ENCODE measurements at places on chromosomes 6 and 20. TPM values are rescaled to one million over a fixed set of nuclear protein-coding genes. Genes with fewer than 3 reads are reported as not detected.

Gene KCNQ5
- 3.4 TPM for total RNA-seq

DNA sequence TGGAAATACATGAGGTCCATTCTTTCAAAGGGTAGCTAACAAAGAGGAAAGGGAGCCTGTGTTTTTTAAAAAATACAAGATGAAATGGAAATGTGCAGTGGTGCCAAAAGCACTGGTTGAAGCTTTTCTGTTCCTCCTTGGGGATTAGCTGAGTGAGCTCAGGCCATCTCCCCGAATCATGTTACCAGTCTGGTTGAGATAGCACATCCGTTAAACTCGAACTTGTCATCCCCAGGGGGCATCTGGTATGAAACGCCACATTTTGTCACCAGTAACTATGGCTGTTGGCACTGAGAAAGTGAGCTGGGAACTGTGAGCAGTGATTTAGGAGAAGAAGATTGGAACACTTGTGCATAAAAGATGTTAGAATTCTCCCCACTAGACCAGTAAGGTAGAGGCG lies 196.2 kb downstream of the SAMD5 start:
- no peak for ATAC-seq

- no peak for ATAC-seq
These were observed 12.6 kb downstream of the AAR2 start for GRCh38 chr20:36248836-36249235.

DNA sequence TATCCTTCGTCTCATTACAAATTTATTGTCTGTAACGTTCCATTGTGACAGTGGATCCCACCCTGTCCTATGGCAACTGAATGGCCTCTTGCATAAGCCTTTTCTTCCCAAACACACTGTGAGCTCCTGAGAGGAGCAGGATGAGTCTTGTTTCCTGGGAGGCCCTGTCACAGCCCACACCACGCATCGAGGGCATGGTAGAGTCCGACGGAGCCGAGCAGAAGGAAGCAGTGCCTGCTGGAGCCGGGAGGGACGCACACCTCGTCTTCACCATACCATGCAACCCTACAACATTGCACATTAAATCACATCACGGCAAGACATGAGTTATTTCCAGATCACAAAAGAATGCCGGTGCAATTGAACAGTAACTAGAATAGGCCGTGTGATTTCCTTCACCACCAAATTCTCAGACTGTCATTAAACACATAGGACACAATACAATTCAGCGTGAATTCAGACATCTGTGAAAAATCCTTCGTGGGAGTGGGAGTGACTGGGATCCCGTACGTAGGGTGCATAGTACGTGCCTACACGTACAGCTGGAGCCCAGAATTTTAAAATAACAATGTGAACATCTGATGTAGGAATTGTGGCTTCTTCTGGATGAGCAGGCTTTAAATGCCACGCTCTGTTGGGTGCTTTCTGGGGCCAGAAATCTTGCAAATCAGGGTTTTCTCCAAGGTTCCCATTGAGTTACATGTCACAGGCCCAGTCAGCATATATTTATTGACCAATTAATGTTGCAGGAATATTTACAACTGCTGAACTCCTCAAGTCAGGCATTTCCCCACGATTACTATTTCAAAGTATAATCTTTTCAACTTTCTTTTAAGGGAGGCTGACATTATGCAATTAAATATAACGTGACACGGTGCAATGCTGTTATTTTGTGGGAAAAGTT lies 201.8 kb downstream of the TTLL2 start:
- ATAC-seq, result no peak

- no peak for ATAC-seq
These were observed 75.8 kb downstream of the SYCP2L start for GRCh38 chr6:10962673-10963072.

DNA sequence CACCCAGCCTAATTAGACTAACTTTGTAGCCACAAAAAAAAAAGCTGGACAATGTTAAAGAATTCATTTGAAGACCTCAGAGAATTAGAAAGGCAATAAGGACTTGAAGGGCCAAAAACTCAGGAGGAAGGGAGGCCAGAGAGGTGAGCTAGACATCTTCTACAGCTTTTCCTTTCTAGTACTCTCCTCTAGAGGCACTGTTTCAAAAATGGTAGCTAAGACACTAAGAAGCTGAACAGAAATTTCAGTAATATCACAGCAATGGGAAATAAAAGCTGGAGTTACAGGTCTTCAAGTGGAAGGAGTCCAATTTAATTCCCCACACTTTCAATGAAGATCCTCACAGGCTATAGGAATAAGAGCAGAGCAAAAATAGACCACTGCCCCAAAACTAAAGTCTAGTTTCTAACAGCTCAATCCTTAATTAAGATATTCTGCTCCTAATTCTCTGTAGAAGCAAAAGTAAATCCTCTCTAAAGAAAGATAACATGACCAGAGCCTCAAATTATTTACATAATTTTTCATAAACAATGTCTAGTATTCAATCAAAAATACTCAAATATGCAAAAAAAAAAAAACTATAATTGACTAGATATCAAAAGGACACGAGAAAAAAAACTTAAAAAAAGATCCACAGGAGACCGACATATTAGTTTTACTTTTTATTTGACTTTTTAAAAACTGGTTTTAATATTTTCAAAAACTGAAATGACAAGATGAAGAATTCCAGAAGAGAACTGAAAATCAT lies 63.7 kb downstream of the RNGTT start:
- ATAC-seq, result no peak

Gene EDN3
- total RNA-seq, result 1.2 TPM

DNA sequence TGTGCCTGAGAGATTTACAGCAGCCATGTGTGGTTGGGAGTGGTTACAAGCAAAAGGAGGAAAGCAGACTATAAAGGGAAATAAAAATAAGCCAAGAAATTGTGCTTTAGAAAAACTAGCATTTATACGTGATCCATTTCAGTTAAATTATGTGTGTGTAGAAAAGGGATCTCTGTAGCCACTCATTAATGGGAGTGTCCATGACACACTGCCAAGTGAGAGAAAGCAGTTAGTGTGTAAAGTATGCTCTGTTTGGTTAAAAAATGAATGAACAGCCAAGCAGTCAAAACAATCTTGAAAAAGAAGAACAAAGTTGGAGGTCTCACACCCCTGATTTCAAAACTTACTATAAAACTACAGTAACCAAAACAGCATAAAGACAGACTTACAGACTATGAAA lies 67.9 kb upstream of the GGTLC1 start:
- ATAC-seq, result no peak

Gene PTGIS
- 75.3 TPM for total RNA-seq

Gene PRPH2
- 2.1 TPM for total RNA-seq

Gene GRM1
- total RNA-seq, result 0.13 TPM

DNA sequence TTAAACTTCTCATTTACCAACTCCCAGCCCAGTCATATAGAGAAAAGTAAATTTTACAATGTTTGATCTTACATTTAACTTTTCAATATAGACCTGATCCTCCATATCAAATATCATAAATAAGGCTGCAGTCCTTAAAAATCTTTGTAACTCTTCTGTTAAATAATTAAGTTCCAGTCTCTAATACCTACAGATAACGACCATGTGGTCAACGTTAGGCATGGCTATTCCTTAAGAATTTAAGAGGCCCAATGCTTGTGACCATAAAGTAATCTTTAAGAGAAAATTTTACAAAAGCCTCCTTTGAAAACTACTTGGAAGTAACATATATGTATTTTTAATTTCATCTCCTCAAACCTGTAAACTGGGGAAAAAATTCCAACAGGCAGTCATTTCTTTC lies 1.6 kb downstream of the FBXO5 start:
- ATAC-seq, result no peak

DNA sequence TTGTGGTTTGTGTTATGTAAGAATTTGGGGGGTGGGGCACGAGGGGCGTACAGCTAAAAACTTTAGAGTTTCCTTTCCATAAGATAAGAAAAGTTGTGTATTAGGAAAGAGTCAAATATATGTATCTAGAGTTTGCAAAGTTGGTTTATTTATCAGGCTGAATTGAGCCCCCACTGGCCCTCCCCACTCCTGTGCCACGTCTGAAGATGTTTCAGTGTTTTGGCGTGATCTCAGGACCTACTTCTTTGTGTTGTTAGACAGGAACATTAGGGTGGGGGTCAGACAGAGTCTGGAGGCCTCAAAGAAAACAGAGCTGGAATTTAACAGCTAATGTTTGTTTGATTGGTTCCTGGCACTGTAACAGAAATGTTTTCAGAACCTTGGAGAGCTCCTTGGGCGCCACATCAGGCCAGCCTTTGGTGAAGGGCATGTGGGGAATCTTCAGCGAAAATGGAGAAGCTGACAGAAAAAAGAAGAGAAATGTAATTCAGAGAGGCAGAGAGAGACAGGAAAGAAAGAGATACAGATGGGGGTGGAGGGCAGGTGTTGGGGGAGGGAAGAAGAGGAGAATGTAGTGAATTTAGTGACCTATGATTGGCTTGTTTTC lies 674 bp downstream of the NRSN1 start:
- ATAC-seq, result no peak

Gene FAM229B
- total RNA-seq, result 17.4 TPM

GRCh38 chr6:108030211-108030610 lies 44.3 kb downstream of the OSTM1 start:
- ATAC-seq, result no peak

Gene TMC2
- total RNA-seq, result 0.35 TPM

- no peak for ATAC-seq
These were observed 68.1 kb downstream of the ITCH start for GRCh38 chr20:34431168-34431567.

GRCh38 chr20:57398231-57398821 lies 7.1 kb downstream of the RBM38 start:
- ATAC-seq, result peak; percentile 5

Gene CNR1
- 8.3 TPM for total RNA-seq

DNA sequence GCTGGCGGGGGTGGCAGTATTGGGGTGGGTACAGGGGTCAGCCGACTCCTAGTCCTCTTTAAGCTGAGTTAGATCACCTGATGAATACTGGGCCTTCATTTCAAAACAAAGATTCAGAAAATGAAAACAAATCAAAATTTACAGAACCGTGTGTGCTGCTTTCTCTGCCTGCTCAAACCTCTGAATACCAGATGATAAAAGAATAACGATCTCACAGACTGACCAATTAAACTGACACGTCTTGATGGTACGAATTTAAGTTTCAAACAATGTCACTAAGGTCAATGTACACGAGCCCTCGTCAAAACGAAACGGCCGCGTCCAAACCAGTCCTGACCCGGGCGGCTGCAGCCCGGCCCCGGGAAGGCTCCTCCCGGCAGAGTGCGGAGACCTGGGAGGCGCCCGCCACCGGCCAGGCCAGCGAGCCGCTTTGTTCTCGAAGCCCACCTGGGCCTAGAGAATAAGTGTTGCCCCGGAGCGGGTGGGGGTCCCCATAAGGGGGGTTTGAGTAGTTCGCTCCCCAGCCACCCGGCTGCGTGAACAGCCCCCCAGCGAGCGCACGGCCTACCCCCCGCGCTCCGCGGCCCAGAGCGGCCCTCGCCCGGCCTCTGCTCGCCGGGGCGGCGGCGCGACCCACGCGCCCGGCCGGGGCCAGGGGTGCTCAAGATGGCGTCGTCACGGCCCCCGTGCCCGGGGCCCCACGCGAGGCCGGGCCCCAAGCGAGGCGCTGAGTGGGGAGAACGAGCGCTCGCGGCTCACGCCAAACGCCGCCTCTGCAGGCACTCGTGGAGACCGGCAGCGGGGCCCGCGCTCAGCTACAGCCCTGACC lies 728 bp downstream of the PSMA7 start:
- peak; percentile 9 for ATAC-seq

Gene GFOD1
- total RNA-seq, result 30.7 TPM

DNA sequence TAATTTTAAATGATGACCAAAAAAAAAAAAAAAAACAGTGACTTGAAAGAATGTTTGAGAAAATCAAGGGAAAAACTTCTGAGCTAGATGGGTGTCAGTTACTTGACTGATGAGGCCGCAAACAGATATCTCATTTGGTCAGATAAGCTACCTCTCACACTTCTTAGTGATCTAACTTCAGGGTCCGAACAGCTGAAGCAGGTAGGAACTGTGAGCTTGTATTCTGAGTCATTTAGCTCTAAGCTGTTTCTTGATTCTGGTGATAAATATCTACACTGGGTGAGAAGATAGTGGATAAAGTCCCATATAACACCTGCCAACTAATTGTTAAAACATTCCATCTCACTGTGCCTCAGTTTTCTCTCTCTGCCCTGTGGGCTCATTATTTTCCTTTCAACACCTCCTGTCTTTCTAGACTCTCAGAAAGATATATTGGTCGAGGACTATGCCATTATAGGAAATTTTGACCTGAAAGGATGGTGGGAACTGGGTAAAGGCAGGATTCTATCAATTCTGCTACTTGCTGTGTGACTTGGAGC lies 7.7 kb downstream of the KIF3B start:
- no peak for ATAC-seq

Gene SOX4
- total RNA-seq, result 4.5 TPM

Gene AHI1
- 35.6 TPM for total RNA-seq

Gene GNAS-AS1
- total RNA-seq, result 0.19 TPM

Gene CASS4
- total RNA-seq, result 9.0 TPM

GRCh38 chr6:168027521-168027920 lies 30.1 kb downstream of the KIF25 start:
- no peak for ATAC-seq

GRCh38 chr6:124967444-124967843 lies 5.2 kb downstream of the RNF217 start:
- no peak for ATAC-seq

DNA sequence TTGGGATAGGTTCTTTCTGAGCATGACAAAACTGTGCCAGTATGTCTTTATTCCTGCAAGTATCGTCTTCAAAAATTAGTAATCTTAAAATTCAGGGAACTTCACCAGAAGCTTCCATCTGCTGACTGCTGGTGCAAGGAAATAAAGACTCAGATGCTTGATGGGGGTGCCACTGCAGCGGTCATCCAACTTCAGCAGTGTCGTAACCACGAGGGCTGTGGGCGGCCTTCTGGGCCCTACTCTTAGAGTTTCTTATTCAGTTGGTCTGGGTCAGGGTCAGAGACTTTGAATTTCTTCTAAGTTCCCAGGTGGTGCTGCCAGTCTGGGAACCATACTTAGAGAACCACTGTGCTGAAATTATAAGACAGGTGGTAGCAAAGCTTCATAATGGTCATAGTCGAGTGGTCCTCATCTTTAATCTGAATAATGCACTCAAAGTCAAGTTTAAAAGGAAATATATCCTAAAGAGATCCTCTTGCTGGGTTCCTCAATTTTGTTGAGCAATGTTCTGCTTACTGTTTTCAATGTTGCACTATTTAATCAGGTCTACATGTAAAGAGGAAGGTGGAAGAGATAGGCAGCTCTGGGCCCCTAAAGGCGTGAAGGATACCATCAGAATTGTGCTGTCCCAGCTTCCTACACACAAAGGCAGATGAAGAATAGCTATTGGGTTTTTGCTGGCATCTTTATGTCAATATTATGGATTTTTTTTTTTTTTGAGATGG lies 165.4 kb upstream of the GMDS start:
- ATAC-seq, result no peak

DNA sequence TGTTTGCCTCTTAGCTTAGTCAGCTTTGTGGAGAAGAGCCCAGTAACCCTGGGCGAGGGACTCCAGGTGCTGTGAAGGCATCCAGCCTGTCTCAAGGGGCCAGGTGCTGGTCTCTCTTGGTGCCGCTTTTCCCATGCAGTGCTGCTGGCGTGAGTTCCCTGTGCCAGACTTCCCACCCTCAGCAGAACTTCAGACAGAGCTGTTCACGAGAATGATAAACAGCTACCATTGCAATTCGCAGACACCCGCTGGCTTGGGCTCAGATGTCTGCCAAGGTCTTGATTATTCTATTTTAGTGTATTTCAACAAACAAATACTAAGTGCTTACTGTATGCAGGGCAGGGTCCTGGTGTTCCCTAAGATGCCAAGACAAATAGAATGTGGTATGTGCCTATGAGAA lies 57.7 kb downstream of the RNF217 start:
- ATAC-seq, result no peak

- no peak for ATAC-seq
These were observed 54.4 kb downstream of the PERP start for GRCh38 chr6:138052783-138053182.

Gene TREM2
- total RNA-seq, result 1.7 TPM

Data from gastroesophageal sphincter (tissue), 4 donors.